ENCODE measurements at places on chromosomes 4 and X.

DNA sequence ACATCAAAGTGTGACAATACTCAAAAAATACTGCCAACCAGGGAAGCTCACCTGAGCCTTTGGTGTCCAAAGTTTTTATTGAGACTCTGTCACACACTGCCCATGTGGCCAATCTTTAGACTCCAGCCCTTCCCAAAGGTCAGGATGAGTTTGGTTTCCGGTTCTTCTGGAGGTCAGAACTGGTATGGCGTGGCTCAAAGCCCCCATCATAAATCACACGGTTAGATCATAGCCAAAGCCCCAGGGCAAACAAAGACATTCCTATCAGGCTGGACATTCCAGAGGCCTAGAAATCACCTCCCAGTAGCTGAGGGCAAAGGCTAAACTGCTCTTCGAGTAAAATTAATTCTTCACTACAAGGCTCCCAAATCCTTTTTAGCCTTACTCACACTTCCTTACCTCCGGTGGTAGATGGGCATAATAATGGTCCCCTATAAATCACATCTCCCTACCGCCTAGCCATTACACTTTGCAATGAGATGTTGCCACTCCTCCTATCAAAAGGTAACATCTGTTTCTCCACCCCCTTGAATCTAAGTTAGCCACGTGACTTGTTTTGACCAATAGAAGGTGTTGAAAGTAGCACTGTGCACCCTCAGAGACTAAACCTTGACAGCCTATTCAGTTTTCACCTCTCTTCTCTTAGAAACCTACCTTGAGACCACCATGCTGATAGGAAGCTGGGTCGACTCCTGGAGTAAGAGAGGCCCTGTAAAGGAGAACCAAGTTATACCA lies 137.8 kb upstream of the DUSP21 start:
- no peak for DNase-seq

GRCh38 chr4:2593003-2593402 lies 56.6 kb downstream of the FAM193A start:
- DNase-seq = no peak

GRCh38 chr4:175407926-175408325 lies 404.1 kb downstream of the GPM6A start:
- DNase-seq = no peak

DNA sequence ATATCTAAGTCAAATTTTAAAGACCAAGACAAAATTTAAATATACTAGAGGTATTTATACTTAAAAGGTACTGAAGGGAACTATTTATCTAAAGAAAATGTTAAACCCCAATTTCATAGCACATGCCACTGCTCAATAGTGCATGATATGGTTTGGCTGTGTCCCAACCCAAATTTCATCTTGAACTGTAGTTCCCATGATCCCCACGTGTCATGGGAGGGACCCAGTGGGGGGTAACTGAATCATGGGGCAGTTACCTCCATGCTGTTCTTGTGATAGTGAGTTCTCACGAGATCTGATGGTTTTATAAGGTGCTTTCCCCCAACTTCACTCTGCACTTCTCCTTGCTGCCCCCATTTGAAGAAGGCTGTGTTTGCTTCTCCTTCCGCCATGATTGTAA lies 32.3 kb downstream of the MAML3 start:
- no peak for DNase-seq

DNA sequence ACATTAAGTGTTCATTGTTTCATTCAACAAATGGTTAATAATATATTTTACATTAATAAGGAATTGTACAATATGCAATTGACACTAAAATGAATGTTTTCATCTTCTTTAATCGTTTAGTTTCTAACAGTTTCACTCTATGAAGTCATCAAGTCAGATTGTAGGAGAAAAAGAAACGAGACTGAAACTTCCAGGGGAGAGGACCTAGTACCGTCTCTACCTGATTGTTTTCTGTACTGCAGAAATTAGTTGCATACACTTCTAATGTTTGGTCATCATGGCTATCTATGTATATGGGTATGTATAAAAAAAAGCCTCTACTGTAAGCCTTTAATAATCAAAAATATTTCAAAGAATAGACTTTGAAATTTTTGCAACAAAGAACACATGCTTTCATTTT lies 1350.9 kb downstream of the ARAP2 start:
- no peak for DNase-seq

GRCh38 chrX:14501327-14501726 lies 28.0 kb upstream of the GLRA2 start:
- no peak for DNase-seq

GRCh38 chr4:15451181-15451865 lies 18.4 kb upstream of the CC2D2A start:
- DNase-seq = no peak

DNA sequence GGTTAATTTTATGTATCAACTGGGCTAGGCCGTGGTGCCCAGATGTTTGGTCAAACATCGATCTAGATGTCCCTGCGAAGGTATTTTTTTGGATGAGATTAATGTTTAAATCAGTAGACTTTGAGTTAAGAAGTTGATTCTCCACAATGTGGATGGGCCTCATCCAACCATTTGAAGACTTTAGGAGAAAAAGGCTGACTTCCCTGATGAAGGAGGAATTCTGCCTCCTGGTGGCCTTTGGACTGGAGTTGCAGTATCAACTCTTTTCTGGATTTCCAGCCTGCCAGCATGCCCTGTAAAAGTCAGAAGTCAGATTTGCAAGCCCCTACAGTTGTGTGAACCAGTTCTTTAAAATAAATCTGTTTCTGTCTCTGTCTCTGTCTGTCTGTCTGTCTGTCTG lies 91.4 kb downstream of the STK32B start:
- DNase-seq = no peak

- DNase-seq = peak; percentile 27
Measured at GRCh38 chrX:42615161-42615563, 162.8 kb downstream of the PPP1R2C start.

DNA sequence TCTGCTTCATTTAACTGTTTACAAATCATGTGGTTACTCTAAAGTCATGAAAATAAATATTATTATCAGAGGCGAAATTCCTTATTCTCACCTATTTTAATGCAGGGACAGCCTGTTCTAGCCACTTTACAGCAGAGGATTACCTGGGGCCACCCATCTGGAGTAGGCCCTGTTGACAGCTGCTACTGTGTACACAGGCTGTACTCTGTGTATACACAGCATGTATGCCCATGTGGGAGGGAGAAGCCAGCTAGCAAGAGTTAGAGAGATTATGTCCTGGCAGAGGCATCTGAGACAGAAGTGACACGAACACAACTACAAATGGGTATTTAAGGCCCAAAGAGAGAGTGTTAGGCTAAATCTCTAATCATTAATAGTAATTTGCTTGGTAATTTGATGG lies 62.1 kb downstream of the GPRIN3 start:
- no peak for DNase-seq

DNA sequence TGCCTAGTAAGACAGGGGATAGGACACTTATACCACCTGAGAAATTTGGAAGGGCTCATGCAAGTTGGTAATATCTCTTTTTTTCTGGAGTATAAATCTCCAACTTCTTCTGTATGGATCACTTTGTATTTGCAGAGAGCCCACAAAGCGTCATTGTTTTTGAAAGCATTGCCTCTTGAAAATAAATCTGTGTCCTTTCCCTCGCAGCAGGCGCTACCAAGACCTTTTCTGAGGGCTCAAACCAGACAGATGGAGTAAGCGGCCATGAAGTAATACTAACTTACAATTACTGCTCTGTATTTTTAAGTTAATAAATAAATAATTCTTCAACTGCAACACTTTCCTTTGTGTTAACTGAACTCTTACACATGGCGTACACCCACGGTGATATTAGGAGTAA lies 56.0 kb upstream of the FBXW7 start:
- DNase-seq = no peak

GRCh38 chr4:121166976-121167375 lies 2.9 kb upstream of the TNIP3 start:
- DNase-seq = no peak

GRCh38 chr4:146051223-146051622 lies 112.6 kb upstream of the ZNF827 start:
- DNase-seq = no peak

DNA sequence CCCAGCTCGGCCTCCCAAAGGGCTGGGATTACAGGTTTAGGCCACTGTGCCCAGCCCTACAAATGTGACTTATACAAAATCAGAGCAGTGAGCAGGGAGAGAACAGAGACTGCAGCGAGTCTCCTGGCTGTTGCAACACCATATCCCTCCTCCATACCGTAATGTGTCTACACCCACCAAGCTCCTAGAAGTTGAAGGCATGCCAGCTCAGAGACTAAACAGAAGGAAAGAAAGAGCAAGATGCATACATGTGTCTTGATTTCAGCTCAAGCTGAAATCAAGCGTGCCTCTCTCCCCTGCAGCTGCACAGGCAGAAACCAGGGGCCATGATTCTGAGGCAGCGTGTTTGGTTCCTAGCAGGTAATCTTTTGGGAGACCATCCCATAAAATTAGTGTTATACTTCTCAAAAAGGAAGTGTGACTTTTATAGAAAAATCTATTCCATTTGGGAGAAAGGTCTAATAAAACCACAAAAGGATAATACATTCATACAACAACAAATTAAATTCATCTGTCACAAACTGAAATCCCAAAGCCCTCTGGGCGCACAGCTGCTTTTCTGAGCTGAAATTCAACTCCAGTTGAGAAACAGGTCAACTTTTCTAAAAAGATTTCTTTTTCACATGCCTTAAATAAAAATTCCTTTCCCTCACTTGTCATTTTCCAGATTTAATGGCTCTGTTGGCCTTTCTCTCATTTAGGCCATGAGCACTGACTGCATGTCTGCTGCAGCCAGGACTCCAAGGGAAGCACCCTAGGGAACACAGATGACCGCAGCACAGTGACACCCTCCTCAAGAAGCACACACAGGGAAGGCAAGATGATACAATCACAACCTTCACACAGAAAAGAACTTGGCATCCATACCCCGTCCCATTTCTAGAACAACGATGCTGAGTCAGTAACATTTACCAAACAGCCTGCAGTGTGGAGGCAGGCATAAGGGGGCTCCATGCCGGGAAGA lies 34.4 kb downstream of the AFAP1 start:
- DNase-seq = no peak

GRCh38 chr4:162154862-162155540 lies 8.8 kb downstream of the FSTL5 start:
- DNase-seq = no peak

- peak; percentile 32 for DNase-seq
Measured at GRCh38 chr4:9765091-9765490, 16.3 kb upstream of the DRD5 start.

DNA sequence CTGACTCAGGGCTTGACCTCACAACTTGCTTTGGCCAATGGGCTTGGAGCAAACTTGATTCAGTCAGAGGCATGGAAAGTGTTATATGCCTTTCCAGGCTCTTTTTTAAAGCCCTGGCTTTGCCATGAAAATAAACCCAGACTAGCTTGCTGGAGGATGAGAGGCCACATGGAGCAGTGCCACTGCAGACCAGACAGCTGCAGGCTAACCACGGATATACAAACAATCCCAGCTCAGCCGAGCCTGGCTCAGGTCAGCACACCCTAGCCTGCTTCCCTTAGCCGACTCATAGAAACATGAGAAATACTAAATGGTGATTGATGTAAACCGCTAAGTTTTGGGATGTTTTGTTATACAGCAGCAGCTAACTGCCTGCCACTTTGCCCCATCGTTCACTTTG lies 345.1 kb downstream of the ARHGAP10 start:
- no peak for DNase-seq

GRCh38 chrX:11789809-11790208 lies 31.8 kb downstream of the MSL3 start:
- no peak for DNase-seq

GRCh38 chr4:5885733-5886132 lies 7.2 kb downstream of the CRMP1 start:
- no peak for DNase-seq

GRCh38 chr4:136909626-136910025 lies 622.7 kb downstream of the PCDH18 start:
- no peak for DNase-seq

DNA sequence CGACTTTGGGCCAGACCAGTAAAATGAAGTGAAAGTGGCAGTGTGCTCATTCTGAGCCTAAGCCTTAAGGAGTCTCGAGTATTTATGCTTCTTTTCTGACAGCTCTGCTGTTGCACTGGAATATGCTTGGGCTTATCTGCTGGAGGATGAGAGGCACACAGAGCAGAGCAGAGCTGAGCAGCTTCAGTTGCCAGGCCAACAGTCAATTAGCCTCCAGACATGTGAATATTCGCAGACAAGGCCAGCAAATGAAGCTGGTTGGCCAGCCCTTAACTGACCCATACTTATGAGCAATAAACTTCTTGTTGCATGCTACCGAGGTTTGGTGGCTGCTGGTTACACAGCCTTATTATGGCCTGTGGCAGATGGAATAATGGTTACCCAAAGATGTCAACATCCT lies 203.0 kb upstream of the GEMIN8 start:
- no peak for DNase-seq

GRCh38 chr4:1664141-1664540 lies 20.0 kb downstream of the FAM53A start:
- no peak for DNase-seq

DNA sequence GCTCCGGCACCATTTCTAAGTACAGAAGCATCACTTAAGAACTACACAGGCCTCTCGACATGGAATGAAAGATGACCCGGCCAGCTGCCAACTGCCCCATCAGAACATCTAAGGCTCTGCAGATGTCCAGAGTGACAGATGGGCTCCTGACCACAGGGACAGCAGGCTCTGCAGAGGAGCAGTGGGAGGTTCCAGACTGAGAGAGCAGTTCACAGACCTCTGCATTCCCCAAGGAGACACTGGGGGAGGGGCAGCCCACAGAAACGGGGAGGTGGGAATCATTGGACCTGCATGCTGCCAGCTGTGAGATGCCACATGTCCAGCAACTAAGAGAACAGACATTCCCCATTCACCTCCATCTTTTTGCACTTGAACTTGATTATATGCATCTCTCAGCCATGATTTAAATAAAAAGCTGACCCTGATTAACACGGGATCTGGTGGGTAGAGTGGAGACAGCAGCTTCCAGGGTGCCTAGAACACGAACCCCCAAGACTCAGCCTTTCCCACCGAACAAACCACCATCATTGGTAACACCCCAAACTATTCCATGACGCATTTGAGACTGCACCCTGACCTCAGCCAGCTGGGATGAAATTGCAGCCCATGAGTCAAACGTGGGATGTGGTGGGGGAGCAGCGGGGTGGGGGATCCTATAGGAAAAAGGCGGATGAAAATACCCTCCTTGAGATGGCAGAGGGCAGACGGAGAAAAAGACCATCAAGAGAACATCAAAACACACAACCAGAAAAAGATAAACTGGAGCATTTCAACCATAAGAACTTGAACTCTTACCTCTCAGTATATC lies 47.2 kb downstream of the AFAP1 start:
- DNase-seq = no peak

Data from stimulated activated CD8-positive, alpha-beta memory T cell treated with anti-CD3 and anti-CD28 coated beads, Interleukin-4, amount 100 ng/mL, for 48 hours (primary cell).